ENCODE measurements at places on chromosomes 2 and 18.

DNA sequence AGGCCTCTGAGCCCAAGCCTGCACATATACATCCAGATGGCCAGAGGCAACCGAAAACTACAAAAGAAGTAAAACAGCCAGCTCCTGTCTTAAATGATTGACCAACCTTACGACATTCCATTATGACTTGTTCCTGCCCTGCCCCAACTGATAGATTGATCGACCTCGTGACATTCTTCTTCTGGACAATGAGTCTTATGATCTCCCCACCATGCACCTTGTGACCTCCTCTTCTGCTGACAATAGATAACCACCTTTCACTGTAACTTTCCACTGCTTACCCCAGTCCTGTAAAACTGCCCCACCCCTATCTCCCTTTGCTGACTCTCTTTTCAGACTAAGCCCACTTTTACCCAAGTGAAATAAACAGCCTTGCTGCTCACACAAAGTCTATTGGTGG, 670.0 kb upstream of the PKDCC start:
- no peak for DNase-seq

- no peak for DNase-seq
Observed at GRCh38 chr2:149329489-149330126, 779 bp upstream of the LYPD6 start.

DNA sequence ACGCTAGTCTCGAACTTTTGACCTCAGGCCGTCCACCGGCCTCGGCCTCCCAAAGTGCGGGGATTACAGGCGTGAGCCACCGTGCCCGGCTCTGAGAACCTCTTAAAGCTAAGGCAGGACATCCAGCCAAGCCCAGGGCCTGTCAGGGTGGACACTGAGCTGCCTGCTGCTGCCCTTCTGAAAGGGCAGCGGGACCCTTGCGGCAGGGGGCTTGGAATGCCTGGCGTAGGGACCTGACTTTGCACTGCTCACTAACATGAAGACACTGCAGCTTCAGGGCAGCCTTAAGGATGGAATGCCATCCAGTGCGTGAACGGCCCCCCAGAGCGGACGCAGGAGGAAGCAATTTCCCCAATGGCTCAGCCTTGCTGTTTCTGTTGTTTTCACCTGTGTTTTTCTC, 9.0 kb downstream of the CYS1 start:
- DNase-seq, result no peak

GRCh38 chr2:86499326-86499725, 58.2 kb downstream of the KDM3A start:
- DNase-seq, result no peak

DNA sequence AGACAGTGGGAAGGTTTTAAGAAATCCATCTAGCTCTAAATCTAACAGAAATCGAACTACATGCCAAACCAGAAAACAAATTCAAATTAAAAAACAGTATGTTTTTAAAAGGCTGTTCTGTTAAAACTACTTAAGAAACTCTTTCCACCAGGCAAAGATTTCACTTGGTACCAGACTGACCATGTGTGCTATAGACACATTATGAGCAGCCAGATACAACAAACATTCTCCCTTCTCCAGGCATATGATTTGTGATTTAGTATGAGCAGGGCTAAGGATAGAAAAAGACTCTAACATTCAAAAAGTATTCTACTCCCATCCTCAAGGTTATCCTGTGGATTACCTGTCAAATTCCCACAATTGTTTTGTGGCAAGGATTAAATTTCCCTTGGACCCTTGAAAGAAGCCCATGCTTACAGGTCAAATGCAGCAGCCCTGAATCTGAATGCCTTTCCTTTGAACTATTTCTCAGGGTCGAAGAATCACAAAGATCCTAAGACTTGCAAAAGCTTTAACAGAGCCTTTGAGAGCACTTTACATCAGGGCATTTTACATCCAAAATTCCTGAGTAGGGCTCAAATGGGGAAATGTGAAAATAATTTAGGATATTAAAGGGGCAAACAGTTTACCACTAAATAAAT, 42.5 kb upstream of the TTC32 start:
- DNase-seq, result no peak

DNA sequence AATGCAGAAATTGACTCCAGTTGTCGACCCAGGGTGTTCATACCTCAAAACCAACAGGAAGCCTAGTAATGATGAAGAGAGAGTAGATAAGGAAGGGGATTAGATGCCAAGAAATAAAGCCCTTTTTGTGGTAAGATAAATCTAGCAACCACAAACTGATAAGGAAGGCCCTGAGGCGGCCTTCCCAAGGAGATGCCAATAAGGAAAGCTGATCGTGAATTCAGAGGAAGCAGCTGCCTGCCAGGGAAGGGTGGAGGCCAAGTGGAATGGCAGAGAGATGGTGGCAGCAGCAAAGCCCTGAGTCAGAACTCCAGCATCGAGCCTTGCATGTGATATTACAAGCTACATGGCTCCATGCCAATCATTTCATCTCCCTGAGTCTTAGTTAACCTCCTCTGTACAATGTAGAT, 126.3 kb downstream of the IRS1 start:
- no peak for DNase-seq

- DNase-seq, result no peak
Observed at GRCh38 chr18:37499913-37500312, 65.7 kb downstream of the CELF4 start.

DNA sequence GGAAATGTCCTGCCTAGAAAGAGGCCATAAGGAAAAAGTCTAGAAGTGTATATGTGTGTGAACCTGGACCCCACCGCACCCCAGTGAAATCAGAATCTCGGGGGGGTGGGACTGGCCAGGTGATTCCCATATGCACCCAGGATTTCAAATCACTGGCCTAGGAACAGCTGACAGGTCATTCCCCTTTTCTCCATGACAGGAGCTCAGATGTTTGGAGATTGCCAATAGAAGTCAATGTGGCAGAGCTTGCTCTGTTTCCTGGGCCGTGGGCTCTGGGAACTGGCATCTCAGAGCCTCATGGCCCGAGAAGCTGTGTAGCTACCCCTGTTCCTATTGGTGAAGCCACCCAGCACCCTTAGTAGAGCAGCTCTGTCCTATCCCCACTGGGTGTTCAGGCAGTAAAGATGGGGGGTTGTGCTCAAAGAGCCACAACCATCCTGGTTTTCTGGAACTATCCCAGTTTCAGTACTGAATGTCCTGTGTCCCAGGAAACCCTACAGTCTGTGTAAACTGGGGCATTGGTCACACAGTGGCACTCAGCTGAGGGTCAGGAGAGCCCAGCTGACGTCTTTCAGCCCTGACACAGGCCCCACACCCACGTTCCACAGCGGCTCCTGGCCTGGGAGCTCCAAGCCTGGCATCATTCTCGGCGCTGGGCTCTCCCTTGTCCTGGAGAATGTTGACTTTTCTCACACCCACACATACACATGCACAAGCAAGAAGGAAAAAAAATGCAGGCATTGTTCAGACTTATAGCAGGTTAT, 18.9 kb downstream of the GNLY start:
- no peak for DNase-seq

DNA sequence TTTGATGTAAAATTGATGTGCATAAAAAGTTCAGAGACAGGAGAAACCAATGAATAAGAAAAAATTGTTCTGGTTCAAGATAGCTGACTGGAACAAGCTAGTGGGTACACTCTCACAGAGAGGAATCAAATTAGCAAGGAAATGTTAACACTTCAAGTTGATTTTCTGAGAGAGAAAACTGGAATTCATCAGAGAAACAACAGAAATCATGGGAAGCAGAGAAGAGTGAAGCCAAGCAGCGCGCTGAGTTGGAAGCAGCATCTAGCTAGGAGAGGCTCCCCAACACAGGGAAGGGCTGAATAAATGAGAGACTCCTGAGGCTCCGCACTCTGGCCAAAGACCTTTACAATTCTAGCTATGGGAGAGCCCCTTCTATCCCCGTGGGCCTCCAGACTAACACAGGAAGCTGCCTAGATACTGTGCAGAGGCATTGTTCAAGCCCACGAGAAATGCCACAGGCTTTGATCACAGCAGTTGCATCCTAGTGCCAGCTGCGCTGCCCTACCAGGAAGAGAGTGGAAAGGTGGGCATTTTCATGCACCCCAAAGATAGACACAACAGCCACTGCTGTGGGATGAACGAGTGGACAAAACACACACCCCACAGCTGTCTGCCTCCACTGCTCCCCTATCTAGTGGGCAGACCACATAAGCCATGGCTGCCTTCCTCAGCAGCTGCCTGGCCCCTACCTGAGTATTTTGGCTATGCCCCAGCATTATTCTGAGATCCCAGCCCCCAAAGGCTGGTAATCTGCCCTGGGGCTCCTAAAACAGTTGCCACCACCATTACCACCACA, 136.7 kb downstream of the FSIP2 start:
- no peak for DNase-seq

GRCh38 chr2:38499548-38500282, 103.0 kb downstream of the HNRNPLL start:
- DNase-seq, result no peak

GRCh38 chr18:39325973-39326372, 1760.4 kb upstream of the CELF4 start:
- no peak for DNase-seq

GRCh38 chr2:74806920-74807319, 27.0 kb upstream of the HK2 start:
- no peak for DNase-seq

DNA sequence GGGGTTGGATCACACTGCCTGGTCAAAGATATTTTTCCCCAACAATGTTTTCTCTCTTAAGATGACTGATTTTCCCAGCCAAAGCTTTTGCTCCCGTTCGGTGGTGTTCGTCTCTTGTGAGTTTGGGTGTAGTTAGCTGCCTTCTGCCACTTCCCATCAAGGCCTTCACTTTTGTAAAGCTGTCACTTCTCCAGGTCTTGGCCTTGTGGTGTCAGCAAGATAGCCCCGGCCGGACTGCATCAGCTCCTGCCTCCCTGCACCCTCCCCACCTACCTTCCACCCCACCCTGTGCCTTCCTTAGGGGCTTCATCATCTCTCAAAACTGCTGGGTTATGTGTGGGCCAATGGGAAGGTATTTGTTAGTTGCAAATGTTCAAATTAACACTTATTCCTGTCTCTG, 228.9 kb downstream of the BCL11A start:
- no peak for DNase-seq

GRCh38 chr2:42010743-42011298, 37.0 kb upstream of the PKDCC start:
- DNase-seq, result no peak

DNA sequence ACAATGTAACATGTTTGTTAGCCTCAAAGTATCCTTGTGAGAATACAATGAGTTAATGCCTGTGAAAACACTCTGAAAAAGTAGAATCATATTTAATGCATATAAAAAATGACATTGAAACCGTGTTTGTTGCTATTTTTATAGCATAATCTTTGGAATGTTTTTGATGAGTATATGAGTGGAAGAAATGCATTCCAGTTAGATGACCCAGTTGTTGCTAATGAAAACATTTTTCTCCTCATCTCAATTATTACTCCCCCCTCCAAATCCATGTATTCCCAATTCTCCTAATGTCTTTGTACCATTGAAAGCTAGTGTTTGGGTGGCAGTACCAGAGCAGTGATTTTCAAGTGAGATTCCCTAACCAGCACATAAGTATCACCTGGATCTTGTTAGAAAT, 67.1 kb upstream of the DSEL start:
- DNase-seq, result no peak

- DNase-seq, result no peak
Observed at GRCh38 chr2:10433947-10434885, 13.9 kb downstream of the ODC1 start.

- no peak for DNase-seq
Observed at GRCh38 chr2:174984561-174984960, 20.6 kb downstream of the CHN1 start.

Data from activated CD8-positive, alpha-beta memory T cell treated with anti-CD3 and anti-CD28 coated beads for 1 hour (primary cell).